ENCODE measurements at places on chromosomes 12 and 14.

- DNase-seq: no peak
Measured at GRCh38 chr14:77903937-77904617, 104.2 kb downstream of the ADCK1 start.

- DNase-seq: no peak
Measured at GRCh38 chr12:9109213-9109522, 6.6 kb downstream of the A2M start.

DNA sequence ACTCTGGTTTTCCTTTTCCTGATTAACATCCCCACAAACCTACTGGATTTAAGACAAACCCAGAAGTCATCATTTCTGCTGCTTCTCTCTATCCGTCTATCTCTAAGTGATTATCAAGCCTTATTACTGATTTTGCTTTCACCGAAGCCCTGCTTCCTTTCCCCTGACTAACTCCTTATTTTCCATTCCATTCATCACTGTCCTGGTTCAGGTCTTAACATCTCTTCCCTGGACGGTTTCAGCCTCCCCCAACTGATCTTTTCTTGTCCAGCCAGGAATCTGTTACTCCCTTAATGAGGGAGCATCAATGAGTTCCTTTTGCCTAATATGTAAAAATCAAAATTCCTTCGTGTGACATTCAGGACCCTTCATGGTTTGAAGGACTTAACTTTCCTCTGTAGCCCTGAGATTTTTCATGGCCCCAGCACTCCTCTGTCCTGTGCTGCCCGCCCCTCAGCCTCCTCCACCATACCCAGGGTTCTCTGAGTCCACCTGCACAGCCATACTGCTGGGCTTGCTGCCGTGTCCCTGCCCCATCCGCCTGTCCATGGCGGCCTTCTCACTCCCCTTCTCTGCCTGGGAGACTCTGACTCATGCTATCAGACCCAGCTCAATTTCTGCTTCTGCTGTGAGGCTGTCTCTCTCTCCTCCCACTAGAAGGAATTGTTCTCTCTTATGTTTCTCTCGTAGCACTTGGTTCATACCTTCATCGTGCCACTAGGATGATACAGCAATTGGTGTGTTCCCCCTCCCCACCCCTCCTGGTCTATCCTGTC is 167.8 kb upstream of the HIF1A start:
- DNase-seq: no peak

DNA sequence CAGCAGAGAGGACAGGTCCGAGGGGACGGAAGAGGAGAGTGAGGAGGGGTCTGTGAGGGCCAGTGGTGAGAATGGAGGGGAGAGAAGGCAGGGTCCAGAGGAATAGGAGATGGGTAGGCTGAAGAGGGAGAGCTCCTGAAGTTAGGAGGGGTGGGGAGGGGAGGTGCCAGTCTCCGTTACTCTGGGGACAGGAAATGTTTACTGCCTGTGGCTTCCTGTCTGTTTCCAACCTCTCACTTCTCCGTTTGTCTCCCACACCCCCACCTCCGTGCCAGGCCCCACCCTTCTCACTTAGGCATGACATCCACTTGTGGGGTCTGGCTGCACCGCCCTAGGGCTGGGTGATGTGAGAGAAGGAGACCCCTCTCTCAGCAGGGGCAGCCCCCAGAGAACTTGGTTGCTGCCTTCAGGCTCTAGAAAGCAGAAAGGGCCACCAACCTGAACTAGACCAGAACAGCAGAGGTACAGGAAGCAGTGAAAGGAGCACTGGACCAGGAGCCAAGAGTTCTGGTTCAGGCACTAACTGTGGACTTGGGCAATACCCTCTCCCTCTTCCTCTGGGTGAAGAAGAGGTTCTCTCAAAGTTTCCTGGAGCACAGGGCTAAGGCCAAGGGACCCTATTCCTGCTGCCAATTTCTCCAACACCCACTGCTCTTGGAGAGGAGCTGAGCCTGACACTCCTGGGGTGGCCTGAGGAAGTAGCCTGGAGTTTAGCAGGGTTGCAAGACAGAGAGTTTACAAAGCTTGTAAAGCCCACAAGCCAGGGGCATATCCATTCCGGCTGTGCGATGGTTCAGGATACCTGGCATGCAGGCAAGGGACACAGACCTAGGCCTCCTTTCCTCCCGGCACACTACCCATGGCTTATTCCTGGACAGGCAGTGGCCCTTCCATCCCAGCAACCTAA is 5.5 kb downstream of the ITGA5 start:
- no peak for DNase-seq

GRCh38 chr12:46406352-46407027 is 33.9 kb upstream of the SLC38A2 start:
- no peak for DNase-seq

GRCh38 chr14:37620856-37621255 is 25.4 kb downstream of the TTC6 start:
- DNase-seq: no peak

DNA sequence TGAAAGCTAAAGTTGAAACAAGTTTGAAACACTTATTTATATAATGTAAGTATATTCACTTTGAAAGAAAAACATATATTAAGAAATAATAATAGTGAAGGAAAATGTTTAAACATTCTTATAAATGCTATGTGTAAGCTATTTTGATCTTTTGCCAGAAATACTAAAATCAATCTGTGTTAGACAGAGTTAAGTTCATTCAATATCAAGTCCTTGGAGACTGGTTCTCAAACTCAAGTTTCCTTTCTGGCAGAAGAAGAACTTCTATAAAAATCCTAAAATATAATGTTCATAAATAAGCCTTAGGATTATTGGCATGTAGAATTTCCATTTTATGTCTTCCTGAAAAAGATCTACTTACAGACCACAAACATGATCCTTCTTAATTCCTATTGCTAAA is 45.3 kb downstream of the TAOK3 start:
- no peak for DNase-seq

DNA sequence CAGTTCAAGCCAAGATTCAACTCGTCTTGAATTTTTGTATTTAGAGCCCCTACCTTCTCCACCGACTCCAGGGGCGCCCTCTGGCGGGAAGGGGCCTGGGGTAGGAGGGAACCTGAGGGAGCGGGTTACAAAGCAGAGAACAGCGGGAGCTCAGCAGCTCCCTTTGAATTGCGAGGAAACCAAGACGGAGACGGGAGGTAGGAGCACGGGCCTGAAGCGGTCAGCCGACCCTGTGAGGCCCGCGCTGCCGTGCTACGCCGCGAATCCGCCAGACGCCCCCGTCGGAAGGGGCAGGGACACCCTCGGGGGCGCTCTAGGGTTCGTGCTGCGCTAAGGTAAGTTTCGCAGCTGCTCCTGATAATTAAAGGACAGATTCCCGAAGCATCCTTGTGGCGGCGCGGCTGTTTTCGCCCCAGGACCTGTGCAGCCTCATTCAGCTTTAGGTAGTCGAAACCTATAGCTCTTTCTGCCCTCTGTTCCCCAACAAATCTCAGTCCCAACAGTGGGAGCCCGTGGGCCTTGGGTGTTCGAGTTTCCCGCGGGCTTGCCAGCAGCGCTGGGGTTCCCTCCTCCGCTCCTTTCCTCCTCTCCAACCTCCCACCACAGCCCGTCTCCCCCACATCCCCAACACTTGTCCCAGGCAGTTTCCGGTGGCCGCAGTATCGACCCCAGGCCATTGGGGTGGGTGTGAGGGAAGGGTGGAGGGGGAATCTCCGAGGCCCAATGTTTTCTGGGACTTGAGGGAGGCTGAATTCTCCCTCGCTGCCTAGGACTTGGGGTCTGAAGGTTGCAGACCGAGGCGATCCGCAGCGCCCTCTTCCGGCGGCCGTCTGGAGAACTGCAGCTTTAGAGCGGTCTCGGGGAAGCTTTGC is 5.1 kb upstream of the NKX2-1 start:
- peak; percentile 91 for DNase-seq

DNA sequence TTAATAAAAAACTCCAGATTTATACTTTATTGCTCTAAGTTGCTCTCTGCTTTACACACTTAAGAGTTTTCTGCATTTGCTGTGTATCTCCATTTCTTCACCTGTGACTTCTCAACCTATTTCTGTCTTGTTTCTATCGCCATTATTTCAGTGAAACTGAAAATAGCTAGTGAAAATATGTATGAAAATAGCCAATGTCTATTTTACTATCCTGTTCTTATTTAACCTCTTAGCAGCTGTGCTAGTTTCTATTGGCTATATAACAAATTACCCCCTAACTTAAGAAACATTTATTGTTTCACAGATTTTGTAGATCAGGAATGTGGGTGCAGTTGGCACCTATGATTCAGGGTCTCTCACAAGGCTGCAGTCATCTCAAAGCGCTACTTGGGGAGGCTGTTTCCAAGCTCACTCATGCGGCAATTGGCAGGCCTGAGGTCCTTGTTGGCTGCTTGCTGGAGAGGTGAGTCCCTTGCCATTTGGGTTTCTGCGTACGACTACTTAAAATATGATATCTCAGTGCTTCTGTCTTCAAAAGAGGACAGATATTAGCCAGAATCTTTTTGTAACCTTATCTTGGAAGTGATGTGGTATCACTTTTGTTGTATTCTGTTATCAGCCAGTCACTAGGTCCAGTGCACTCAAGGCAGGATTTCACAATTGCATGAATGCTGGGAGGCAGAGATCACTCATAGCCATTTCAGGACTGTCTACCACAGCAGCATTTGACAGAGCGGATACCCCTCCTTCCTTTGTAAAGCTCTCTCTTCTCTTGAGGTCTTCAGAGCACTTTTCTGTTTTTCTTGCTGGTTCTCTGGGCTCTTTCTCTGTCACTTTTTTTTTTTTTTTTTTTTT is 7.2 kb downstream of the ERC1 start:
- DNase-seq: no peak

- no peak for DNase-seq
Measured at GRCh38 chr14:64598404-64598803, 48.6 kb downstream of the PPP1R36 start.

GRCh38 chr14:67358924-67359774 is 455 bp downstream of the ATP6V1D start:
- DNase-seq: peak; percentile 30

GRCh38 chr14:104633276-104634137 is 28.9 kb upstream of the TMEM179 start:
- no peak for DNase-seq

- DNase-seq: no peak
Measured at GRCh38 chr12:114392909-114393308, 13.0 kb downstream of the TBX5 start.

- DNase-seq: no peak
Measured at GRCh38 chr12:82904219-82904790, 217.6 kb downstream of the TMTC2 start.

GRCh38 chr12:98559666-98560065 is 33.8 kb upstream of the SLC25A3 start:
- DNase-seq: no peak

GRCh38 chr12:121803861-121804416 is at the start of gene SETD1B:
TSS of gene SETD1B (plus strand) at chr12:121804009. CDS start at chr12:121804738, 729 bp downstream.
- no peak for DNase-seq

- DNase-seq: no peak
Measured at GRCh38 chr12:108559007-108559655, 1.8 kb downstream of the SART3 start.

DNA sequence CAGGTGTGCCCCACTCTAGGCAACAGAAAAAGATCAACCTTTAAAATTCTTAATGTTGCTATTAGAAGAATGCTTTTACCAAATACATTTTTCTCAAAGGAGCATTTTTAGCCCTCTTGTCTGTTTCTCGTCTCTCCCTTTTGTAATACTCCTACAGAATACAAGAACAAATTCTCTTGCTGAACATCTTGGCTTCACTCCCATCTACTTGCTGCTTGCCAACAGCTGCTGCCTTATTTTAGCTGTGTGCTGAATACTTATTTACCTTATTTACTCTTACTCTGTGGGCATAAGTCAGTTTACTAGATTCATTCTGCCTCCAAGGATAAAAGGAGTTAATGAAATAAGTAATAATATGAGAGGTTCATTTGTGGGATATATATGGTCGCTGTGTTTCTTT is 70.8 kb downstream of the POLR3B start:
- DNase-seq: no peak

DNA sequence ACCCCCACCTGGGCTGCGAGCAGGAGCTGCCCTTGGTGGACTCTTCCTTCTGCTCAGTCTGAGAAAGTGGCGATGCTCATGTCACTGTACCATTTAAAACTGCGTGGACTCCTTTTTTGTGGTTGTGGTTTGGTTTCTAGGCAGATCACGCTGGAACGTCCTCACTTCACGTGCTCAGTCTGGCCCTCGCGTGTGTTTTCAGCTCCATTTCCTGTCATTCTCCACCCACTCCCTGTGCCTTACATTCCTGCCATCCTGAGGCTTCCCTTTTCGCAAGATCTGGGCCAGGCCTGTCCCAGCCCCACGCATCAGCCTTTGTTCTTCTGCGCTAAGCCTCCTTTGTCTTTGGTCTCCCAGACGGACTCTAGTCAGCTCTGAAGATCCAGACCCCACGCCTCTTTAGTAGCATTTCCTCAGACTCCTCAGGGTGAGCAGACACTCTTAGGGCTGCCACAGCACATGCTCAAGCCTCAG is 105.4 kb downstream of the FBXL14 start:
- DNase-seq: no peak

GRCh38 chr12:109779382-109779781 is 53.8 kb downstream of the TRPV4 start:
- DNase-seq: no peak

DNA sequence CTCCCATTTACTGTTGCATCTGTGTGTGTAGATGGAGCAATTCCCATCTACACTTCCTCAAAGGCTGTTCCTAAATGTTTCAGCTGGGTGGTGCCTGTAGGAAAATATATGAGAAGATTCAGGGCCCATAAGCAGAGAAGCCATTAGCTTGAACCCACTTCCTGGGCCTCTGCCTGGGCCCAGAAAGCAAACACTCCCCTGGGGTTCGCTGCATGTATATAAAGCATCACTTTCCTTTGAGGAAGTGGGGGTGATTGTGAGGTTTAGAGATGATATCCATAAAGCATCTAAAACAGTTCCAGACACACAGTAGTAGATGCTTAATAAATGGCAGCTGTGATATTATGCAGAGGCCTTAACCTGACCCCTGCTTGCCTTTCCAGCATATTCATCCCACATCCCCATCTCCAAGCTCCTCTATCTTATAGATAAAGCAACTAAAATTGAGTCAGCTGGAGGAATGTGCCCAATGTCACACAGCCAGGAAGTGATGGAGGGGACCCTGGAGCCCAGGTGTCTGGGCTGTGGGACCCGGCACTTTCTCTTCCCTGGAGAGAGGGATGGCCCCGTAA is 280.0 kb upstream of the CRY1 start:
- no peak for DNase-seq

GRCh38 chr14:95319312-95320077 is at the start of gene CLMN:
TSS of gene CLMN (minus strand) at chr14:95319908. CDS start at chr14:95319792, 116 bp downstream.
- DNase-seq: peak; percentile 59

GRCh38 chr14:104827177-104828055 is 26.5 kb downstream of the ZBTB42 start:
- DNase-seq: peak; percentile 93

GRCh38 chr12:9244894-9245293 is 36.7 kb upstream of the PZP start:
- DNase-seq: no peak

GRCh38 chr14:88613552-88614010 is 50.7 kb downstream of the ZC3H14 start:
- DNase-seq: no peak

Measured in WTC11 (cell line).